Central memory CD8-positive, alpha-beta T cell (primary cell): ENCODE measurements at places on chromosomes 6 and 20.

DNA sequence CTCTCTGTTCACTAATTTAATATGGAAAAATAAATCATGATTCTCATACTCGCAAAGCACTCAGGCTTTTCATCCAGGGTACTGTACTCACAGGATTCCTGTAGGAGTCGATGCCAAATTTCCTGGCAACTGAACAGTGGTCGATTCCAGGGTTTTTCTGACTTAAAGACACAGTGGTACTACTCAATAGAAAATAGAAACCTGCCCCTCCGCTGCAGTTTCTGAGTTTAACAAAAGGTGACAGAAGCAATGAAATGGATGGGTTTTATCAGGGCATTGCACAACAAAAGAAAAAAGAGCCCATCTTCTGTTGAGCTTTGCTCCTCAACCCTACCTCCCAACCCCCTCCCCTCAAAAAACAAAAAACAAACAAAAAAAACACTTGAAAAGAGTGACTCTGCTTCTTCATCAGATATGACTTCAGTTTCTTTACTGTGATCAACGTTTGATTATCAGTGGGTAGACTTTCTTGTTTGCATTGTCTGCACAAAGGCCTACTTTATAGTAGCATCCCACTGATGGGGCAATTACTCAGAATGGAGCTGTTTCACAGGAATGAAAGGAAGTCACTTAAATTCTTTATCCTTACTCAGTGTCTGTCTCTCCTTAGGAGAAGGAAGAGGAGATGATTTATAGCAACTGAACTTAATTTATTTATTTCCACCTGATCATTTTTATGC, 96.2 kb upstream of the FOXO3 start:
- no peak for DNase-seq

DNA sequence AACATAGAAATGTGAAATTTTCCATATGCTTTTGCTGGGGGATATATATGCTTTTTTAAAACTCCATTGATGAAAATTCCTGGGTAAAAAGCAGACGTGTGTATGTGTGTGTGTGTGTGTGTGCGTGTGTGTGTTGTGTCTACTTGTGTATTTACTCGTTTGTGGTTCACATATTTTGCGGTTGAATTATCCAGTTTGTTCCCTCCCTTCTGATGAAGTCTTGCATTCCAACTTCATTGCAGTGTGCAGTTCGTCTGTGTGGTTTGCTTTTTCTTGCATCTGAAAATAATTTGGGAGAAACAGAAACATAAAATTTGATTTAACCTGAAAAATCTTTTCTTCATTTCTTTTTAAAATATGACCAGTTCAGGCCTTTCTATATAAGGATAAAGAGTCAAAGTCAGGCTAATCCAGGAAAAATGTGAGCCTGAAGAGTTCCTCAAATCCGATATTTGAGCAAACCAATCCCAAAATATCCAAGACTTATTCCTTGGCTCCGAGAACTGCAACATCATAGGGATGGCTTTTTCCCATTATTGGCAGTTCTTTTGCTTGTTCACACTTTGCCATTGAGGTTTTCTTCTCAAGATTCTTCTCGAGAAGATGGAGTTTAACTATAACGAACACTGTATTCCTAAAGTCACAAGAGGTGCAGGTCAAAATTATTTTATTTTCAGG, 202.2 kb upstream of the CCN2 start:
- DNase-seq = no peak

DNA sequence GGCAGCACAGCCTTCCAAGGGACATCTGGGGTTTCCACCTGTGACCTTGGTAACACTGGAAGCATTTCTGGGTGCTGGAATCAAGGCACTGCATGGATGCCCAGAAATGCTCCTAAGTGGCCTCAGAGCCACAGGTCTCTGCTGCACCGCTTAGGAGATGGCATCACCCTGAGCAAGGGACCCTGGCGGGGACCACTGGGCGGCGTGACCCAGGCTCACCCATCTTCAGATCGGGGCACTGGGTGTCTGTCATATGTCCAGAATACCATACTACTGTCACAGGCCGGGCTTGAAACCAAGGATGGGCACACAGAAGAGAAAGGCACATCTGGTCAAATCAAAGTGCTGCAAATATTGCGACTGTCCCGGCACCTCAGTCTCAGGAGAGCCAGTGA, 45.9 kb downstream of the SSR1 start:
- no peak for DNase-seq

DNA sequence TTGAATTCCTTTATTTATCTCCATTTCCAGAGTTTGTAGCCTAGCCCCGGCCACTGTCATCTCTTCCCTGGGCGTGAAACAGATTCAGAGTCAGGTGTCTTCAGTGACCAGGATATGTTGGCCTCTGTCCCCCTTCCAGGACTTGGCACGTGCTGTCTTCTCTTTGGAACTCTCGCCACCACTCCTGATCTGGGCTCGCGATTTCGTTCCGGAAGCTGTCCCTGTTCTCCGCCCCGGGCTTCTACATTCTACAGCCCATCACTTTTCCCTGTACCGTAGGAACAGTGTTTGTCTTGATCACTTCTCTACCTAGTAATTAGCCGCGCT, 739 bp downstream of the GSS start:
- DNase-seq = no peak

DNA sequence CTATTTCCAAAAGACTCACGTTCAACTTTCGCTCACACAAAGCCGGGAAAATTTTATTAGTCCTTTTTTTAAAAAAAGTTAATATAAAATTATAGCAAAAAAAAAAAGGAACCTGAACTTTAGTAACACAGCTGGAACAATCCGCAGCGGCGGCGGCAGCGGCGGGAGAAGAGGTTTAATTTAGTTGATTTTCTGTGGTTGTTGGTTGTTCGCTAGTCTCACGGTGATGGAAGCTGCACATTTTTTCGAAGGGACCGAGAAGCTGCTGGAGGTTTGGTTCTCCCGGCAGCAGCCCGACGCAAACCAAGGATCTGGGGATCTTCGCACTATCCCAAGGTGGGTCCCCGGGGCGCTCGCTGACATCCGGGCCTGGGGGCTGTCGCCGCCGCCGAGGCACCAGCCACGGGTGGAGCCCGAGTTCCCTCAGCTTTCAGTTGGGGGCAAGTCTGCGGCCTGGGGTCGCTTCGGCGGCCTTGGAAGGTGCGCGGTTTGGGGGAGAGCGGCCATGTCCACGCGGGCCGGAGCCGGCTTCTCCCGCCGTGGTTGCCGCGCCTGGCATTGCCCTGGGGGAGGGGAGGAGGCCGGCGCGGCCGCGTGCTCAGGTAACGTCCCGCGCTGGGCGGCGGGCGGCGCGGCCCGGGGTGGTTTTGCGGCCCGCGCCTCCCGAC, 429 bp downstream of the AMD1 start:
- no peak for DNase-seq

DNA sequence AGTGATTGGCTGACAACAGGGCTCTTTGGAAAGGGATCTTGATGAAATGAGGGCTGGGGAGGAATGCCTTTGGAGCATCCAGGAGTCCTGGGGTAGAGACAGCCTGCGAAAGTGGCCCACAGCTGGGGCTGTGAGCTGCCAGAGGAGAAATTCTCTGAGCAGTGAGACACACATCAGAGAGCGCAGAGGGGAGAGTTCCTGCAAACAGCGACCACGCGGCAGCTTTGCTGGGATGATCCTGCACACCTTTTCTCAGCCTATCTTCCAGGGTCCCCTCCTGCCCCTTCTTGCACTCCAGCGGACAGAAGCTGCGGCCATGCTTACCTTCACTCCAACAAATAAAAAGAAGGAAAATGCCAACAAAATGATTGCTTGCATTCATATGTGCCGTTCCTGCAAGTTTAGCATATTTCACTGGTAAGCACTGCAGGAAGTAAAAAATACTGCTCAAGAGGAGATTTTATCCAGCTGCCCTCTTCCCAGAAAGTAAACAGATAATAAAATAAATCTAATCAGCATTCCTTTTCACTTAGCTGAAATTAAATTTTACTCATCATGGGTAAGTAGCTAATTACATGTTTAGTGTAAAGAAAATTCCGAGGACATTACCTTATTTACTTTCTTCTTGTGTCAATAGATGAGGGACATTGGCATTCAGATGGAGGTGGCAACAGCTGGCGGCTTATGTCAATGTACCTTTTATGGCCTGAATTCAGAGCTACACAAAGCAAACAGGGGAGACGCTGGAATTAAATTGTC, 339.9 kb upstream of the ARID1B start:
- no peak for DNase-seq

DNA sequence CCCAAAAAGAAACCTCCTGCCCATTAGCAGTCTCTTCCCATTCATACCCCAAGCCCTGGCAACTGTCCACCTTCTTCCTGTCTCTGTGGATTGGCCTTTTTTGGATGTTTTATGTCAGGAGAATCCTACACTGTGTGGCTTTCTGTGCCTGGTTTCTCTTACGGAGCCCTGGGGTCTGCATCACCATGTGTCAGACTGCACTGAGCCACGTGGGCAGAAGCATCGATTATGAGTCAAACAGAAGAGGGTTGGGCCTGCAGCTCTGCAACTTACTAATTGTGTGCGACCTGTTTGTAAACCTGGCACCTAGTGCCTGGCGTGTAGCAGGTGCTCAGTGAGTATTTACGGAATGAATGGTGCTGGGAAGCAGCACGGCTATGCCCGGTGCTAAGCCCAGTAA, 62.6 kb downstream of the IGF2R start:
- no peak for DNase-seq

DNA sequence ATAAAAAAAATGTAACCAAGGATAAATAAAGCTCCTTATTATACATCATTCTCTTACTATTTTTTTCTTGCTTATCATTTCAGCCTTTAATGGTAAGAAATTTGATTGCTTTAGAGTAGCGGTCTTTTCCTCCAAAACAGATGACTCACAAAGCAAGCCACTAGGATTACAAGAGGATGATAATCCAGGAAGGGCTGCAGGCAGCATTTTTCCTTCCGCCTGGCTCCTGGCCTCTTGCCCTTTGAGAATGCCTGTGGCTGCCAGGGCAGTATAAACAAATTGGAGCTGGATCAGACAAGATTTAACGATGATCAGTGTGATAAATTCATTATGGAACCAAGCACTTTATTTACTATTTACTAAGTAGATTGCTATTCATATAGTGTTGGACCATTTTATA, 9.7 kb upstream of the FBXL4 start:
- DNase-seq = no peak

GRCh38 chr6:73657201-73657600, 3.4 kb upstream of the SLC17A5 start:
- DNase-seq = no peak

- no peak for DNase-seq
Observed at GRCh38 chr20:61879303-61879620, 186.4 kb downstream of the TAF4 start.

GRCh38 chr6:36798852-36799251, 40.4 kb downstream of the CPNE5 start:
- DNase-seq = no peak

GRCh38 chr6:15585760-15586214, 77.0 kb downstream of the DTNBP1 start:
- DNase-seq = no peak

DNA sequence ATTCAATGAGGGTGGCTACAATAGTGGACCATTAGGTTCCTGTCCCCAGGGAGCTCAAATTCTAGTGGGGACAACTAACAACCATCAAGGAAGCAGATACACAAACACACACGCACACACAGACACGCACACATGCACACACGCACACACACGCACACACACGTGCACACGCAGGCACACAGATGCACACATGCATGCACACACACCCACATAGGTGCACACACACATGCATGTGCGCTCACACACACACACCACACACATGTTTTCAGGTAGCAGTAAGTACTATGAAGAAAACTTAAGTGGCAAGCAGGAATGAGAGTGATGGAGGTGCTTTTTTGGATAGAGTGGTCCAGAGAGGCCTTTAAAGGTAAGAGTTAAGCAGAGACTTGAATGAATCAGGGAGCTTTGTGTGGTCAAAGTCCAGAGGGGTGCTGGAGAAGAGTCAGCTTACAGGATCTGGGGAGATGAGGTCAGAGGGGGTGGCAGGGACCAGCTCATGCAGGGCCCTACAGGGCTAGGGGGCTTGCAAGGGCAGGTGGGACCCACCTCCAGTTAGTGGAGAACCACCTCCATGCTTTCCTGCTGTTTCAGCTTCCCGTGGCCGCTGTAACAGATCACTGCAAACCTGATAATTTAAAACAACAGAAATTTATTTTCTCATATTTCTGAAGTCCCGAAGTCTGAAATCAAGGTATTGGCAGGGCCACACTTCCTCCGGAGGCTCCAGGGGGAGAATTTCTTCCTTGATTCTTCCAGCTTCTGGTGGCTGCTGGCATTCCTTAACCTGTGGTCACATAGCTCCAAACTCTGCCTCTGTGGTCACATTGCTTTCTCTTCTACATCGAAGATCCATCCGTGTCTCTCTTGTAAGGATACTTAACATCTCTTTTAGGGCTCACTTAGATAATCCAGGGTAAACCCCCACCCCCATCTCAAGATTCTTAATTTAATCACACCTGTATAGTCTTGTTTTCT, 6.9 kb upstream of the NSFL1C start:
- DNase-seq = no peak

DNA sequence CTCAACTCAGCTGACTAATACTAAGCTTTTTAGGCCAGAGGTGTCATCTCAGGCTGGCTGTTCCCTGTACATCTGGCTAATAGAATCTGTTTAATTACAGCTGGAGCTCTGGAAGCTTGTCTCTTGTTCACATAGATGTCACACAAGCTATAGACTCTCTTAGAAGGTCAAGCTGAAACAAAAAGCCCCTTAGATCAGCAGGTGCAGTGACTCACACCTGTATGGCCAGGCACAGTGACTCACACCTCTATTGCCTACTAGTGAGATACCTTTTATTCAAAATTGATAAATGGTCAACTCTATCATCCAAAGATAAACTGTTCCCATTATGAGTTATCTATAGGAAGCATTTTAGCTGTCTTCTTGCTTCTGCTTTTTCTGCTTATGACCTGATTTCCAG, 29.9 kb upstream of the MTHFD1L start:
- no peak for DNase-seq

- DNase-seq = no peak
Observed at GRCh38 chr6:98433325-98434056, 400.9 kb upstream of the POU3F2 start.

GRCh38 chr6:154457046-154457713, 53.3 kb downstream of the CNKSR3 start:
- DNase-seq = no peak

DNA sequence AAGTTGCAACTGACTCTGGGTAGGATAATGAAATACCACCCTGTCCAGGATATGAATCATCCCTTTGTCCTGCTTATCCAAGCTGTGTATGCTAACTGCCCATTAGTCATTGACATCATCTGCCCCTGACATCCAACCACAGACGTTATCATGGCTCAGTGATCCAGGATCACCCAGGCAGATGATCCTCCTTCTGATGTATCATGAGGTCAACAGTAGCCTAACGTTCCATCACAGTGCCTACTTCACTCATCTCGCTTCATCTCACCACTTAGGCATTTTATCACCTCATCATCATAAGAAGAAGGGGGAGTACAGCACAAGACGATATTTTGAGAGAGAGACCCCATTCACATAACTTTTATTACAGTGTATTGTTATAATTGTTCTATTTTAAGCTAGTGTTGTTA, 13.4 kb upstream of the BTN3A2 start:
- no peak for DNase-seq
